ENCODE measurements at places on chromosomes 16 and 17.

DNA sequence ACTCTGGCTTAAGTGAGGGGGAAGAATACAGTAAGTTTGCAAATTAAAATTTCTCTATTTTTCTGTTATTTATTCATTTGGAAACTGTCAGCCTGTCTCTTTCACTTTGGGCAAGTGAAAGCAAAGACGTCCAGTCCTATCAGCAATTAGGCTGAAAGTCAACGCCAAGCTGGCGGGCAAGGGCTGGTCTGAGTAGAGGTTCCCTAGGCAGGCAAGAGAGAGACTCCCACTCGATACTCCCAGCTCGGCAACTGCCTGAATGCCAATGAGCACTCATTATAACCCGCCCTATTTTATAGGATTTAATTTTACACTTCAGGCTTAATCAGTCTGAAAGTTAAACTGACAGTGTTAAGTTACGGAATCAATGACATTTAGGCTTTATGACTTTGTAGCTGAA lies 14.3 kb upstream of the SLC38A8 start:
- no peak for DNase-seq

GRCh38 chr16:57476546-57477410 lies 9.5 kb downstream of the DOK4 start:
- no peak for DNase-seq

- DNase-seq: no peak
Measured at GRCh38 chr16:86150641-86151238, 251.8 kb downstream of the IRF8 start.

DNA sequence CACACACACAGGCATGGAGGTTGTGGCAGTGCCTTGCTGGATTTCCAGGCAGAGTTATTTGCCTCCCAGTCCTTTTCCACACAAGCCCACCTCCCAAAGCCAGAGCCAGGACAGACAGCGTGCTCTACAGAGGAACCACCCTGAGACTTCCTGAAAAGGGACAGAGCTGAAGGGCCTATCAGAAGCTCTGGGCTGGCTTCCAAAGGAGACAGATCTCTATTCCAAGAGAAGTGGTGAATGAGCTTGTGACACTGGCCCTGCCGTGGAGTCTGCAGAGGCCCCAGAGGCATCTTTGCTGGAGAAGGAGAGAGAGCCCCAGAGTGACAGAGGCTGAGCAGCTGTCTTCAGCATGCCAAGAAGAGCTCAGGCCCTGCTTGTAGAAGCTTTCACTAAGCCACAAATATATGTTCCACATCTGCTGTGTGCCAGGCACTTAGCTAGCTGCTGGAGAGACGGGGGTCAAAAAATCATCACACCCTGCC lies 8.3 kb upstream of the LPCAT2 start:
- DNase-seq: no peak

- no peak for DNase-seq
Measured at GRCh38 chr17:46071796-46072195, 72.7 kb downstream of the STH start.

- DNase-seq: no peak
Measured at GRCh38 chr17:10125531-10126275, 72.7 kb downstream of the GAS7 start.

DNA sequence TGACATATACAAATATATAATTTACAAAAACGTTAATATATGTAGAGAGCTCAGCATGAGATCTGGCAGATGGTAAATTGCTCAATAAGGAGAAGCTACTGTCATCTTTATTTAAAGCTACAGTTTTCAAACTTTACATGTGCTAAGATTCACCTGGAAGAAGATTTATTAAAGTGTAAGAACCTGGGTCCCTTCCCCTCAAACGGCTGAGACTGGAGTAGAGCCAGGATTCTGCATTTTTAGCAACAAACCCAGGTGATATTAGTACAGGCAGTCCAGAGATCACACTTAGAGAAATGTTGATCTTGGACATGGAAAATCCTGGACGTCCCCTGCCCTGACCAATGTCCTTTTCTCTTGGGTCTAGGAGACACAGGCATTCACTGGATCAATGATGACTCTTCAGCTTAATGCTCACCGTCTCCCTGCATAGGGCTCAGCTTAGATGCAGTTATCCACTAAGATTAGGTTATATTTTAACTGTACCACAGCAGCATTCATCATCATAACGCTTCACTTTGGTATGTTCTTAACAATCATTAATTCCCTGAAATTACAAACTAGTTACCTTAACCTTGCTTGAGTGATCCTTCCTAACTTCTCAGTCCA lies 20.4 kb downstream of the CDR2 start:
- DNase-seq: no peak

DNA sequence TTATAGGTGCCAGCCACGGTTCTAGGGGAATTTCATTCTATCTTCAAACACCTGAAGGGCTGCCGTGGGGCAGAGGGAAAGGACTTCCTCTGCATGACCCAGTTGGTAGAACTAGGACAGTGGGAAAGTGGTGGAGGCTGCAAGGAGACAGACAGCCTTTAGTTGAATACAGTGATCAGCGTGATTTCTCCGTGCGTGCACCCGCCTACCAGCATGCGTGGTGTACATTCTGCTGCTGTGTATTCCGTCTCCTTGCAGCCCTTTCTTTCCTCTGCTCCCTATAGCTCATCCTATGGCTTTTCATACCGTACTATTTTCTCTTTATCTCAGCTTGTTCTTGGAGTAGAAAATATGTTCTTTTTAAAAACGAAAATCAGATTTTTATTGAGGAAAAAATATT lies 146.9 kb downstream of the MRM1 start:
- DNase-seq: no peak

GRCh38 chr17:30908717-30909420 lies 2.8 kb upstream of the TEFM start:
- DNase-seq: no peak

- no peak for DNase-seq
Measured at GRCh38 chr17:37417852-37418251, 11.2 kb downstream of the TADA2A start.

Data from CD4-positive, alpha-beta T cell treated with Interferon alpha-2 for 1 hour (primary cell).